ENCODE measurements at places on chromosomes 5 and 9.

GRCh38 chr5:10377081-10377480 is 23.6 kb downstream of the MARCHF6 start:
- DNase-seq, result no peak

- peak; percentile 60 for DNase-seq
Measured at GRCh38 chr9:89969156-89969675, 364.4 kb downstream of the GADD45G start.

GRCh38 chr9:70675868-70676370 is 261.5 kb upstream of the KLF9 start:
- no peak for DNase-seq

DNA sequence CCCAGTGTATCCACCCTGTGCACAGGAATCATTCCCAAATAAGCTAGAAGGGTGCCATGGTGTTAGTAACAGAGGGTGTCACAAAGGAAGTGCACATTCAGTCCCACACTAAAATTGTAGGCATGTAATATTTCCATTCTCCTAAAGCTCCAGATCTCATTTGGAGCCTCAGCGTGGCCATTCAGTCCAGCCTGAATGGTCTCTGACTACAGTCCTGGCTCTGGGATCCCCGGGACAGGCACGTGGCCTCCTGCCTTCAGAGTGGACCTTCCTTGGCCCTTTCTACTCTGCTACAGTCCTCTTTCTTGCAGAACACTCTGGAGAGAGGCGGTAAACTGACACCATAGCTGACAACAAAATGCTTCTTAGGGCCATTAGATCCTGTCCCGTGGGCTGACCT is 243.9 kb downstream of the IRX2 start:
- no peak for DNase-seq

GRCh38 chr5:31731710-31732301 is 92.9 kb downstream of the PDZD2 start:
- no peak for DNase-seq

DNA sequence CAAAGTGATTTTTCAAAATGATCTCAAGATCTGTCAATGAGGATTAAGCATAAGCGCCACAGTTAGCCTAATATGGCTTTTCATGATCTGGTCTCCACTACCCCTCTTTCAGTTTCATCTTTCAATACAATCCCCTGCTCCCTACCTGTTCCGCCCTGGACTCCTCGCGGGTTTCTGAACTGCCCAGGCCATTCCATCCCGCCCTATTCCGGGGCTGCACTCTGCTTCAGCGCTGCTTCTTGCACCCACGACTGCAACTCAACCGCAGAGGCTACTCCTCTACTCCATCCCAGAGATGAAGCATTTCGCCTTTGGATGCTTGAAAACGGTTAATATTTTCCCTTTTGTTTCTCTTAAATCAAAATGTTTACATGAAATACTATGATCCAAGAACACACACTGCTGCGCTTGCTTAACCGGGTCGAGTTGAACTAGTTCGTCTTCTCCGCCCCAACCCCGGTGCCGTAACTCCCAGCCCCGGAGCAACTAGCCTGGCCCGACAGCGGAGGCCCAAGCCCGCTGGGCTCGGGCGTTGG is 716 bp upstream of the OTULIN start:
- DNase-seq, result peak; percentile 22

GRCh38 chr9:87146933-87147332 is 199.6 kb upstream of the GAS1 start:
- DNase-seq, result no peak
